ENCODE measurements at places on chromosomes 7 and 10.
A peak's percentile ranks its signal among the peaks of the same experiment; 100 is the strongest.

DNA sequence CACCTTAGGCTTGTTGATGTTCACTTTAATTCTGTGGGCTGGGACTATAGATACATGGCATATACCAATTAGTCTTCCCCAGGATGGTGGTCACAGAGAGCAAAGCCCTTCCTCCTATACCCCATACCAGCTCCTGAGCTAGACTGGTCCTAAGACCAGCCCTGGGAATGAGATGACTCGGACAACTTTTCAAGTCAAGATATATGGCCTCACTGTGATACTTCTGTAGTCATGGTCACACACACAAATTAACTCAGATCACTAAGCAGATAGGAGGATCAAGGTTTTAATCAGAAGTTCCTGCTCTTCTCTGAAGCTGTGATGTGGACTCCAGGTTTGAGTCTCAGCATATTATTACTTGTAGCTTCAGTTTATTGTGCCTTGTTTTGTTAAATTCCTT lies 53.1 kb downstream of the SLK start:
- DNase-seq = no peak

DNA sequence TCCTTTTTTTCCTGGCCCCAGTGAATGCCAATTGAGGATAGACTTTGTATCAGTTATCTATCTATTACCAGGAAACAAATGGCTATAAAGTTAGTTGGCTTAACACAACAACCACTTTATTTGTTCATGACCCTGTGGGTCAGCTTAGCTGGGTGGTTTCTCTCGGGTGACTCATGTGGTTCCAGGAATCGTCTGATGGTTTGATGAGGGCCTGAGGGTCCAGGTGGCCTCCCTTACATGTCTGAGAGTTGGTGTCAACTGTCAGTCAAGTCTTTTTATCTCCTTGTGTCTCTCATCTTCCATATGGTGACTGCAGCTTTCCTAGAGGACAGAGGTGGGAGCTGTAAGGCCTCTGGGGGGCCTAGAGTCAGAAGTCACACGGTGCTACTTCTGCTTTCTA lies 15.3 kb upstream of the MAPK8 start:
- no peak for DNase-seq

GRCh38 chr10:11603741-11604140 lies 7.7 kb downstream of the USP6NL start:
- DNase-seq = no peak

DNA sequence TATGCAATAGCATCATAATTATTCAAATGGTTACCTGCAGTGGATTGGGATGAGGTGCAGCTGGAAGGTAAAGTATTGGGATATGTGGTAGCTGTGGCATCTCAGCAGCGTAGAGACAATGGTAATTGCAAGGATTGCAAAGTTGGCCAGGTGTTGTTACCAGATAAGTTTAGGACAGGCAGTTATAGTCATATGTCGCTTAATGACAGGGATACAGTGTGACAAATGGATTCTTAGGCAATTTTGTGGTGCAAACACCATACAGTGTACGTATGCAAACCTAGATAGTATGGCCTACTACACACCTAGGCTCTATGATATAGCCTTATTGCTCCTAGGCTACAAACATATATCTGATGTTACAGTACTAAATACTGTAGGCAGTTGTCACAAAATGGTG lies 163.5 kb upstream of the LYZL2 start:
- DNase-seq = no peak

GRCh38 chr10:20020677-20021076 lies 204.4 kb downstream of the PLXDC2 start:
- no peak for DNase-seq

- DNase-seq = no peak
Measured at GRCh38 chr10:47255033-47255813, 44.8 kb upstream of the GDF10 start.

DNA sequence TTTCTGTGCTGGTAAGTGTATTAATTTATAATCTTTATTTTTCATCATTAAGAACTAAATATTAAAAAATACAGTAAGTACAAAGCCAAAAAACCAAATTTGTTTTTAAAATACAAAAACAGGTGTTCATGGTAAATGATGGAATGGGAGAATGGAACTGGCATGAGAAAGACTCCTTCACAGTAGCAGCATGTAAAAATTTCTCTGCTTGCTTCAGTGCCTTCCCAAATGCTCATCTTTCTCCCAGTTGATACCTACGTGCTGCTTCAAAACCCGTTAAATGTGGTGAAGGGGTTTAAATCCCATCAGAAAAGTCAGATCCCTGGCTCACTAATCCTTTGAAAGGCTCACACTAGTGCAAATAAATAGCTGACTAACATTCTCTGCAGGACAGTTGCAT lies 4.2 kb downstream of the RNF133 start:
- no peak for DNase-seq

GRCh38 chr10:3054851-3055199 lies 12.5 kb upstream of the PFKP start:
- no peak for DNase-seq

- no peak for DNase-seq
Measured at GRCh38 chr7:149599636-149600206, 102.1 kb upstream of the ZNF746 start.

- no peak for DNase-seq
Measured at GRCh38 chr7:65268782-65269149, 104.9 kb upstream of the ZNF92 start.

- no peak for DNase-seq
Measured at GRCh38 chr10:48670978-48671913, 13.4 kb upstream of the WDFY4 start.

DNA sequence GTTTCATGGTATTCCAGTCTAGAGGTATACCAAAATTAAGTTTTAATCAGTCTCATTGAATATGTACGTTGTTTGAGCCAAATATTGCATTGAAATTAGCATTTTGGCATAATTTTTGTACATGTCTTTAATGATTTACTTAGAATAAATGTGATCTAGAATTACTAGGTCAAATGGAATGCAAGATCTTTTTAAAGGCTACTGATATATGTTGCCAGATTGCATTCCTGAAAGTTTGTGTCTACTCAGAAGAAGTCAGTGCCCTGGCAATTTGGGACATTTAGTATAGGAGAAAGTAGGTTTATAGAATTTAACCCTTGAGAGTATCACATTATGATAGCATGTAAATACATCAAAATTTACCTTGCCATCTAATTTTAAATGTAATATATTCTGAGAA lies 32.4 kb downstream of the KMT2E start:
- DNase-seq = no peak

- no peak for DNase-seq
Measured at GRCh38 chr10:97882142-97883091, 32.8 kb downstream of the GOLGA7B start.

DNA sequence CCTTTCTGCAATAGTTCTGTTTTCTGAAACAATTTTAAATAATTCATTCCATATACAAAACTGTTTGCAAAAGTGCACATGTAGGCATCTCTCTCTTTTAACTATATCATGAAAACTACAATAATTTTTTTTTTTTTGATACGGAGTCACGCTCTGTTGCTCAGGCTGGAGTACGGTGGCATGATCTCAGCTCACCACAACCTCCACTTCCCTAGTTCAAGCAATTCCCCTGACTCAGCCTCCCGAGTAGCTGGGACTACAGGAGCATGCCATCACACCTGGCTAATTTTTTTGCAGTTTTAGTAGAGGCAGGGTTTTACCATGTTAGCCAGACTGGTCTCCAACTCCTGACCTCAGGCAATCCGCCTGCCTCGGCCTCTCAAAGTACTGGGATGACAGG lies 44.0 kb upstream of the SEMA3A start:
- no peak for DNase-seq

DNA sequence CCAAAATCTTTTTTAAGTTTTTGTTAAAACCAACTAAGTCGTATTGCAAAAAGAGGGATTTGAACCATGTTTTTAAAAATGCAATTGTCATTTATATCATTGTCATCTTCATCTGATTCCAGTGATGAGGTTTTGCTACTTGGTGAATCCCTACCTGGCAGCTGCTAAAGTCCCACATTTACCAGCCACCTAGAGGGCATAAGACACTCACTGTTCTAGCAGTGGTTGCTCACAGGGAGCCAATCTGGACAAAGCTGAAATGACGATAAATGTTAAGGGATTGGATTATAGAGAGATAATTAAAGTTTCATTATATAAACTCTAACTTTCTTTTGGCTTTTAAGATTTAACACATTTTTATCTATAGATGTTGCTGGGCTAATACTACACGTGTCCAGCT lies 18.7 kb downstream of the KIFBP start:
- no peak for DNase-seq

DNA sequence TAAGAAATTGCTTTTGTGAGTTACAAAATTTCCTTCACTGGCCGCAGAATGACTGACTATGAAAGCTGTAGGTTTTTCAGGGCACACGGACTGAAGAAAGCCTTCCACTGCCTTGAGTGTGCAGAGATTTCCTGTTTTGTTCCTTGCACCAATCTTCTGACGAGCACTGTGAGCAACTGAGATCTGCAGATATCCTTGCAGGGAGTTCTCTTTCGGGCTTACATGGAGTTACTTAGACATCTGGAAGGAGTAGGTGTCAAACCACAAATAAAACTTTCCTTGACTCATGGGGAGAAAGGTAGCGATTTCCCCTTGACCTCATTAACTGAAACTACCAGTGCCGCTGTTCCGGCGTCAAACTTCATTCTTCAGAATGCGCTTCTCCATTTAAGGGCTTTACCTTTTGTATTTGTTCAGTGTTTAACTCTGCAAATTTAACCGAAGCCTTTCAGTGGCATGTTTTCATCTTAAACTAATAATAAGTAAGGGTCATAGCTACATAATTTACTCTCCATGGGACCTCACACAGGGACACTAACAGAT lies 1175.3 kb downstream of the GATA3 start:
- no peak for DNase-seq

GRCh38 chr7:24741679-24742505 lies 15.4 kb downstream of the GSDME start:
- DNase-seq = no peak

DNA sequence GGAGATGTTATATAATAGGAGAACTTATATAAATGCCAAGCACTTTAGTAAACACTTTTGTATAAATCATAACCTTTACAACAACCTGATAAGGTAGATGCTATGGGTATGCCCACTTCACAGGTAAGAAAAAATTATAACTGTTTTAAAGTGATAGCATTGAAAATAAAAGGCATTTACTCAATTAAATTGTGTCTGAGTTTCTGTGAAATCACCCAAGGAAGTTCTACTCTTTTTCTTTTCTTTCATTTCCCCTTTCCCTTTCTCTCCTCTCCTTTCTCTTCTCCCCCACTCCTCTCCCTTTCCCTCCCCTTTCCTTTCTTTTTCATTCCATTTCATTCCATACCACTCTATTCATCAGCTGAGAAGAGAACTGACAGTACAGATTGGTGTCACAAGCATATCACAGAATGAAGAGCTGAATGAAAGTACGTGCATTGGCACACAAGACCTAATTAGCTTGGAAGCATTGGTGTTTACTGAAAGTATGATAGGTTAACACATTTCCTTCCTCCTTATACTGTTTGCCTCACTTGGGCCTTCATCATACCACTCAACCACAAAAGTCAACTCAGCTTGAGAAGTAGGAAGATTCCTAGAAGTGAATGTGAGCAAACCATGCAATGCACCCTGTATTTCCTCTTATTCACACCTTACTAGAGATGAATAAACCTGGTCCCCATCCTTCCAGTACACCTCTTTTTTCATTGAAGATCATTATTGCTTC lies 117.9 kb upstream of the AGR3 start:
- no peak for DNase-seq

- DNase-seq = no peak
Measured at GRCh38 chr10:122089311-122090017, 100.5 kb downstream of the TACC2 start.

DNA sequence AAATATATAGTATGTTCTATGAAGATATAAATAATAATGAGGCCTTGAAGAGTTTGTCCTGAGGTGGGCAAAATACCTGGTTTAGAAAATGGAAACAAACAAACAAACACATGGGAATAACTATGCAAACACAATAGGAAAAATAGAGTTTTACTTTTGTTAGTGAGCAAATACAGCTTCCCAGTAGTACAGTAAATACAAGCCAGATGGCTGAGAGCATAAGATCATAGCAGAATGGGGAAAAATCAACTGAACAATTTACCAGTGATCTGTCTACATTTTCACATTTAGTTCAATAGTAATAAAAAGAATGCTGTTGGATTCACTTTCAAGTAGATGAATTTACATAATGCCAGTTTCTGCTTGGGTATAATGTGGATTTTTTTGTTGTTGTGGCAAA lies 45.1 kb downstream of the ADD3 start:
- DNase-seq = no peak

- no peak for DNase-seq
Measured at GRCh38 chr7:11935905-11936304, 103.9 kb upstream of the THSD7A start.

- peak; percentile 52 for DNase-seq
Measured at GRCh38 chr10:129755621-129756020, 208.5 kb downstream of the EBF3 start.

DNA sequence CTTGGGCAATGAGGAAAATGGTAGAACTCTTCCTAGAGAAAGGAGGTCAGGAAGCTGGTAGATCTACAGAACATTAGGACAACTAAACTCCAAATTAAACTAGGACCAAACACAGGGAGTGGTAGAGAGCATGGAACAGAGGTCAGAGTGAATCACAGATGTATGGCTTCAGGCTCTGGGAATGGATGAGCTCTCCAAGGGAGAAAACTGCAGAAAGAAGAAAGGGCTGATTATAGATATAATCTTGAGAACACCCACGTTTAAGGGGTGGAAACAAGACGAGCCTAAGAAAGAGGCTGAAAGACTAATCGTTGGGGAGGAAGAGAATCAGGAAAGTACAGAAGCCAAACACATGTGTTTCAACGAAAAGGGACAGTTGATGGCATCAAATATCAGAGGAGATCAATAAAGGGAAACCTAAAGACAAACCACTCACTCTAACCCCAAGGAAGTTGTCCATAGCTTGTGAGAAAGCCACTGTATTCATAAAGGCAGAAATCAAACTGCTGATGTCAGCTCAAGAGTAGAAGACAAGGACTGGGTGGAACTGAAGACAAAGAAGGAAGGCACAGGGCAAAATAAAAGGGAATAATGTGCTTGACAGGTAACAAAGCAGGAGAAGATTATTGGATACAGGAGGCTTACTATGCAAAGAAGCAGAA lies 41.4 kb downstream of the NUDCD3 start:
- DNase-seq = no peak

DNA sequence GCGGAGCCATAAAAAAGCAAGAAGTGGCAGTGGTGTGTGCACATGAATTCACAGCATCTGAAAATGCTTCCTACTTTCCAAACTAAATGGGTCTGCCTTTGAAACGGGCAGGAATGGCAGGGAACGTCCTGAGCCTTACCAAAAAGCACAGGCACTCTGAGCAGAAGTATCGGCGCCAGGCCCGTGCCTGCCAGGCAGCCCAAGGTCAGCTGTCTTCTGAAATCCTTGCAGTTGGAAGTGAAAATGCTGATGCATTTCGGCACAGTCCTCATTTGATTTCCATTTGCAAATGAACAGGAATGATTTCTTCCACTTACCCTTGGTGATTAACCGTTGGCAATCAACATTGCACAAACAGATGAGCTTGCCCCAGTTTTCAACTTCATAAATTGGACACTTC lies 47.6 kb upstream of the MNX1 start:
- DNase-seq = no peak

- no peak for DNase-seq
Measured at GRCh38 chr10:92850185-92850584, 1.9 kb downstream of the EXOC6 start.

Data from chondrocyte (in vitro differentiated cells).